Dermis blood vessel endothelial cell (primary cell): ENCODE measurements at places on chromosomes 1 and 21. TPM values are rescaled to one million over a fixed set of nuclear protein-coding genes. Genes with fewer than 3 reads are reported as not detected.

LORICRIN gene
- total RNA-seq, result not detected in 2 replicates

GPR25 gene
- not detected in 2 replicates for total RNA-seq

ANKRD34A gene
- under 0.01 TPM in 2 replicates for total RNA-seq

PIK3C2B gene
- 29.3 and 37.3 TPM in 2 replicates for total RNA-seq

GJA8 gene
- total RNA-seq, result not detected in 2 replicates

HCRTR1 gene
- total RNA-seq, result 1.2 and 4.6 TPM in 2 replicates

DNAJC6 gene
- 11.7 and 11.9 TPM in 2 replicates for total RNA-seq

ARHGEF19 gene
- total RNA-seq, result 2.7 and 3.3 TPM in 2 replicates

NPL gene
- 1.9 and 2.4 TPM in 2 replicates for total RNA-seq

C1orf87 gene
- total RNA-seq, result not detected in 2 replicates

DNA sequence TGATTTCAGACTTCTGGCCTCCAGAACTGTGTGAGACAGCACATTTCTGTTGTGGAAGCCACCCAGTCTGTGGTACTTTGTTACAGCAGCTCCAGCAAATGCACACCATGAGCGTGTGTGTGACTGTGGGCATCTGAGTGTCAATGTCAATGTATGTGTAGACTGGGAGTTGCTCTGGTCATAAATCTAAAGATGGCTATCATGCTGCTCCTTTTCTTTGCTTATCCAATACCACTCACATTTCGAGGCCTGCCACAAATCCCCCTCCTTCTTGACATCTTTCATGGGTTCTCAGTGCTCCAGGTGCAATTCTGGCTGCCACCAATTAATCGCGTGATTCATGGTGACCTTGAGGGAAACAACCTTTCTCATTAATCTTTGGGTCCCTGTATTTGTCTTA is 141.2 kb downstream of the RWDD3 start:
- DNase-seq, result no peak

DNA sequence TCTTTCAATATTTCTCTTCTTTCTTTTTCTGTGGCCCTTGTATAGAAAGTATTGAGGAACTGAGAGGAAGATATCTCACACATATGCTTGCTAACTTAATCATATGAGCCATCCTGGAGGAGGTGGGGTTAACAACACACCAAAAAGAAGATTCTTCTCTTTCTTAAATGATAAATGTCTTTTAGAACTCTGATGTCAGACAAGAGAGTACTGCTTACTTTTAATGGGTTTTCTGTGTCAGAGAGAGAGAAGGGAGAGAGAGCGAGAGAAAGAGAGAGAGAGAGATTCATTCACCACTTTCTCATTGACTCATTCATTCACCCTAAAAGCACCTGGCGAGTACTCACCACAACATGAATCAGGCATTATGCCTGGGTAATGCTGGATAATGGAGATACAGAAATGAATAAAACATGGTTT is 250.3 kb upstream of the SGIP1 start:
- DNase-seq, result no peak

GRCh38 chr1:156926175-156926574 is 5.7 kb downstream of the LRRC71 start:
- peak; percentile 36 for DNase-seq

GRCh38 chr1:79322511-79323027 is 316.0 kb upstream of the ADGRL4 start:
- no peak for DNase-seq

DNA sequence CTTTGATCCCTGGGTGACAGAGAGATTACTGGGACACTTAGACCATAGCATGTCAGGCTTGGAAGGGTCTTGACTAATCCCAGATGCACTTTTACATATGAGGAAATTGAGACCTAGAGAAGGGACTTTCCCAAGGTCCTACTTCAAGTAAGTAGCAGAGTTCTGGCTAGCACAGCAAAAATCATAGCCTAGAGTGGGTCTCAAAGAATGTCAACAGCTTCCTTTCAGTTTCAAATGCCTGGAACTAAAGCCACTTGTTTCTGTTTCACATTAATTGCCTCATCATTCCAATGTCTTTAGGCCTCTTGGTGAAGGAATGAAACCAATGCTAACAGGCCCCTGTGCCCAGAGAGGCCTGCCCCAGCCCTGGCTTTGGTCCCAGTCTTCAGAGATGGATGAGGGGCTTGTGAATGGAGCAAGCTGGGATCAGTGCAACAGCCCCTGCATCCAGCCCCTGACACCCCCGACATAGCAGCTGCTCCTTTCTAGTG is 26.6 kb downstream of the ATF3 start:
- DNase-seq, result peak; percentile 64

DNA sequence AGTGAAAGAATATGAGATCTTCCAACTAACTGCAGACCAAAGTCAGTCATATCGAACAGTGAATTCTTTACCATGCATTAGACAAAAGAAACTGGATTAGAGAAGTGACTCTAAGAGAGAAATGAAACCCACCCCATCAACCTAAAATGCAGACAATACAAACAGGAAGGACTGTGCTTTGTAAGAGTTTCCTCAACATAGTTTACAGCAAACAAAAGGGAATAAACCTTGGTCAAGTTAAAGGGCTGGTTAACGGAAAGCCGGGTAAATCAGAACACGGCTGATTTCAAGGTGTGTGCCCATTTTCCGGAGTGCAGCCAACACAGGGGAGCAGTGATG is 39.2 kb downstream of the SIPA1L2 start:
- DNase-seq, result no peak

DNA sequence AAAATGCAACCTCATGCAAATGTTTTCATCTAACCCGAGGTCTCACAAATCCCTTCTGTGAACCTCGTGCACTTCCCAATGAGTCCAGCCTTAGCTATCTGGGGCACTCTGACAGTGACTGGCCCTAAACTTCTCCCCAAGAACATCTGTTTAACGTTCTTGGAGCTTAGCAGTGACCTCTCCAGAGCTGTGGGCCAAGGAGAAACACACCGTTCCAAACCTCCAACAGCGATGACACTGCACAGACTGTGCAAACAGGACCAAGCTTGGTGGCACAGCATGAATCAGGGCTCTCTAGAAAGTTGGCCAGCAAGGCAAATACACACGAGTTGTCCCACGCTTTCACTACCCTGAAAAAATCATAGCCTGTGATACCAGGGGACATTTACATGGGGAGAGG is 15.8 kb downstream of the BEND5 start:
- DNase-seq, result no peak

DNA sequence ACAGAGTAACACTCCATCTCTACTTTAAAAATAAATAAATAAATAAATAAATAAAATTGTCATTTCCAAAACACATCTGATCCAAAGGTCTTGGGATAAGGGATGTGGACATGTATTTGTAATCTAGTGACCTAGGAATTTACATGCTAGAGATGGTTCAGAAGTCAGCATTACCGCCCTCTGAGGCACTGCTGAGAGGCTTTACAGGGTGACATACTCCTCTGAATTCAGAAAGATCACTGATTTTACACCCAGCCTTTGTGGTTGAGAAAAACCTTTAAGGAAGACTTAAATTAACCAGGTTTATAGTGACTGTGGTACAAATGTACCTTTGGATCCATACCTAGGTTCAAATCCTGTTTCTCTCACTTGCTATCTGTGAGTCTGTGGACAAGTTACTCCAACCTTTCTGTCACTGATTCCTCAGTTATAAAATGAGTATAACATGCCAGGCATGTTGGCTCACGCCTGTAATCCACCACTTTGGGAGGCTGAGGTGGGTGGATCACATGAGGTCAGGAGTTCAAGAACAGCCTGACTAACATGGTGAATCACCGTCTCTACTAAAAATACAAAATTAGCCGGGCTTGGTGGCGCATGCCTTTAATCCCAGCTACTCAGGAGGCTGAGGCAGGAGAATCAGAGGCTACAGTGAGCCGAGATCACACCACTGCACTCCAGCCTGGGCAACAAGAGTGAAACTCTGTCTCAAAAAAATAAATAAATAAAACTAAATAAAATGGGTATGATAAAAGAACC is 20.1 kb downstream of the OSBPL9 start:
- DNase-seq, result peak; percentile 61

DNA sequence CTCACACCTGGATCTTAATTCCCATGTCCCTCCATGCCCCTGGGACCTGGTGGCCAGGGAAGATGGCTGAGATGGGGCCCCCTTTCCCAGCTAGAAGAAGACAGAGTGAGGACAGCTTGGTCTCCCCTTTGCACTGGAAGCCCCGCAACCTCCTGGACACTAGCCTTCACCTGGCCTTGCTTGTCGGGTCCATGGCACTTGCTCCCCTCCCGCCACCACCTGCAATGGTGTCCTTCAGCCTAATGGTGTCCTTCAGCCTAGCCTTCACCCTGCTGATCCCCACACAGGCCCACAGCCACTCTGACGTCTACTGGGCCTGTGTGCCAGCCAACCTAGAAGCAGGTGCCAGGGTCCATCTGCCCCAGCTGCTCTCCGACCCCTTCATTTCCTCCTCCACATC is 45.9 kb upstream of the EDN2 start:
- DNase-seq, result no peak

- no peak for DNase-seq
Measured at GRCh38 chr1:51693419-51694155, 76.7 kb downstream of the OSBPL9 start.

- no peak for DNase-seq
Measured at GRCh38 chr1:222794656-222795474, 20.0 kb upstream of the DISP1 start.

- DNase-seq, result peak; percentile 28
Measured at GRCh38 chr1:166884040-166884642, 8.1 kb upstream of the TADA1 start.

DNA sequence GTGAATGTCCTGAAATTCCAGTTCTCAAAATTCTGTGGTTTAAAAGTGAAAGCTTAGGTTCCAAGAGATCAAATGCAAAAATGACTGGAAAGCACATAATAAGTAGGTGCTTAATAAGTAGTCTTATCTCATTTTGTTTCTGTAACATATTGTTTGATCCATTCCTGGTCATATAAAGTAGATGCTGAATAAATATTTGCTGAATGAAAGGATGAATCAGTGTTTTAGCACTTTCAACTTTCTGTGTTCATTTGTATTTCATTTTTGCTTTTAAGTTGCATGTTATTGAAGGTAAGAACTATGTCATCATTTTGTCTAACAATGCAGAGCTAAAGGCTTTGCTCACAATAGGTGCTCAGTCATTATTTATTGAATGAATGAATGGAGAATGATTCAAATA is 6.3 kb downstream of the MAST2 start:
- no peak for DNase-seq
